ENCODE measurements at places on chromosomes 5 and 9.

DNA sequence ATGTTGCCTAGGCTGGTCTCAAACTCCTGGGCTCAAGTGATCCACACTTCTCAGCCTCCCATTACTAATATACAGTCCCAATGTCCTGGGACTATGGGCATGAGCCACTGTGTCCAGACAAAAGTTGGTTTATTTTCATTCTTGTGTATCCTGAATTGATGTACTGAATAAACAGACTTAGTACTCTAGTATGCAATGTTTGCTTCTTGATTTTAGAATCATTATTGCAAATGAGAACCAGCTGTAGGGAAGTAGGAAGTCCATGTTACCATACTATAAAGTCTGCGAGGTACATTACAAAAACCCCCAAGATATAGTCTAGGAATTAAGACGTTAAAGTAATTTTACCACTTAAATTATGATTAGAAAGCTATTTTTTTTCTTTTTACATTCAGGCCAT is 334.6 kb upstream of the KLF9 start:
- no peak for DNase-seq

DNA sequence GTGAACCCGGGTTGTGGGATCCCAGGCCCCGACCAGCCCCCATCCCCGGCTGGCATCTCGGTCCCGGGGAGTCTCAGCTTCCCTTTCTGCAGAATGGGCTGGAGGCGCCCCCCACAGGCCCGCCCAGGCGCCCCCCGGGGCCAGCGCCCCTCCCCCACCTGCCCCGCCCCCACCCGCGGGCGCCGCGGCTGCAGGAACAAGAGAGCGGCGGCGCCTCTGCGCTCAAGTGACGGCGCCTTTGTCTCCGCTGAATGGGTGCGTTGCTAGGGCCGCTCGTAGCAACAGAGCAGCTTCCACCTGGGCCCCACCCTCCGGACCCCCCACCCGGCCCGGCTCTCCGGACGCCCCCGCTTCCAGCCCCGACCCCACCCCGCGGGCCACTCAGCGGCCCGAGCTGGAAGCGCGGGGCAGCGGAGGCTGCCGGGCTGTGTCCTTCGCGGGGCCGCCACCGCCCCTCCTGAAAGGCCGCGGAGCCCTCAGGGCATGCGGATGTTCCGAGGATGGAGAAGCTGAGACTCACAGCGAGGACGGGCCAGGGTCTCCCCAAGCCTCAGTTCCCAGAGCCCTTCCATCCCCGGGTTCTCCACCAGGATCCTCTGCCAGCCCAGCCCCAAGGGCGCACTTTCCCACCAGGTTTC is 27.5 kb downstream of the ADGRD2 start:
- no peak for DNase-seq

DNA sequence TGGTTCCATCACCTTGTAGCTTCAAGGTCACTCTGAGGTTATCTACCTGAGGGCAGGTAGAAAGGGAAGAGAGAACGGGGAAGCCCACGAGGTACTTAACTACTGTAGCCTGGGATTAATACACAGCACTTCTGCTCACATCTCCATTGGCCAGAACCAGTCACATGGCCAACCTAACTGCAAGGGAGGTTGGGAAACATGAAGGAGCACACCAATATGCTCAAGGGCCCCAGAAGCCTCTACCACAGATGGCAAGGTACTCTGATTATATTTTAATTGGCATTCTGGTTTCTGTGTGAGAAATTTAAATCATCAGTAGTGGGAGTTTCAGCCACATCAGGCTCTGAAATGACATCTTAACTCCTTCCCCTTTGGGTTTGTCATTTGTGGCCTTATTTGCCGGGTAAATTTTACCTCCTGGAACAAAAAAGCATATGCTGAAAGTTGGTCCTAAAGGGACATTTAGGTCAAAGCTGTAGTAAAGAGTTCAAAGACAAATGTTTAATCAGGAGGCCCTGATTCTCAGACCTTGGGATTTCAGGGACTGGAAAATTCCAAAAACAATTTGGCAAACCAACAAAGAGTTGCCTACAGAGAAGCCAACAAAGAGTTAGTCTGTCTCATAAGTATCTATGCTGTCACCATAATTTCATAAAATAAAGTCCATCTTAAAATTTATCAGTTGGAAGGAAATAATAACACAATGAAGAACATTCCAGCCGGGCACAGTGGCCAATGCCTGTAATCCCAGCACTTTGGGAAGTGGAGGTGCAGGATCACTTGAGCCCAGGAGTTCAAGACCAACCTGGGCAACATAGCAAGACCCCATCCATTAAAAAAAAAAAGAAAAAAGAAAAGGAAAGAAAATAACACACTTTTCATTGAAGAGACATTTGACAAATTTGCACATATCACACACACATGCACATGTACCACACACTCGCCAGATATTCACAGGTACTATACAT is 13.8 kb upstream of the MVB12B start:
- no peak for DNase-seq

DNA sequence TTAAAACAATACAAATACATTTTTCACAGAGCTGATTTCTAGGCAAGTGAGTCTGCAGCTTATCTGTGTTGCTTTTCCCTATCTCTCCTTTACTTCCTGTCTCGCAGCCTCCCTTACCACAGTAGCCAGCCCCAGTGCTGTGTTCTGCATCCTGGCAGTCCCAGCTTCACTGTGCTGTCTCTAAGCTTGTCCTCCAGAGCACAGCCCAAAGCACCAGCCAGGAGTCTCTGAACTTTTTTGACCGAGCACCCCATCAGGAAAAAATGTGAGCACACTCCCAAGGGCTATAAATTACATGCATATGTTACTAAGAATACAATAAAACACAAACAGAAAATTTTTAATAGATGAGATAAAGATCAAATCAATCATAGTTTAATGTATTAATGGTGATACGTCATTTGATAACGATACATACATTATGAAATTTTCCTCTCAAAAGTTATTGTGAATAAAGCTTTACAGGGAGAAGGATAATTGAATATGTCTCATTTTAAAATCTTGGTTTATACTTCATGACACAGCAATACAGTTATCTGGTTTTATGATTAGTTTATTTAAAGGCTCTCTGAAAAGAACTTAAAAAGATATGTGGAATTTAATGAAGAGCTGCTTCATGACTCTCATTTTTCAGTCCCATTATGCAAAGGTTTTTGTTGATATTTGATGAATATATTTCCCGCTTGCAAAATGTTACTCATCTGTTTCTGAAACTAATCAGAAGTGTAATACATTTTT is 7.3 kb upstream of the RHOBTB3 start:
- DNase-seq, result no peak

- DNase-seq, result peak; percentile 5
Observed at GRCh38 chr9:110152704-110153374, 55.1 kb downstream of the C9orf152 start.

DNA sequence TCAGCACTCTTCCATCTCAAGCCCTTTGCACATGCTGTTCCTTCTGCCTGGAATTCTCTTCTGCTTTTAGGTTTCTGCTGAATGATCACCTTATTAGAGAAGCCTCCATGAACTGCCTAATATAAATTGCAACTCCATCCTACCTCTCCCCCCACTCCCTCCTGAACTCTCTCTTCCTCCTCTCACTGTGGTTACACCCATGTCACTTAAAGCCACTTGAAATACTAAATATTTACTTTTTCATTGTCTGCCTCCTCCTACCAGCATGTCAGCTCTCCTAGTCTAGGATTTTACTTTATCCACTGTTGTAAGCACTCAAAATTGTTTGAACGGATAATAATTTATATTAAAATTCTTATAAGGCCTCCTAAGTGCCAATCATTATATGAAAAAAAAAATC is 43.8 kb downstream of the ACTL7B start:
- DNase-seq, result no peak

DNA sequence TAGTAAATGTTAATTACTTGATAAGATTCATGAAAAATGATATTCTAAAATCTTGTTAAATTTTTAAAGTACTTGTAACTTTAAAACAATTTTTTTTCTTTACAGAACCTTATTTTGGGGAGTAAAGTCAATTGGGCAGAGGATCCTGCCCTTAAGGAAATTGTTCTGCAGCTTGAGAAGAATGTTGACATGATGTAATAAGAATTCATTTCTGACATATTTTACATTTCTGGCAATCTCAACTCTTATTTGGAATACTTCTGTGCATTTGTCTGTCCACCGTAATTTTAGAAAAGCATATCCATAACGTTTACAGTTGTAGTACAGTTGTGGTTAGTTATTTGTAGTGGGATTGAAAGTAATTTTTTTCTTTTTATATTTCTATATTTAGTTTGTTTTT is 20.2 kb downstream of the CENPH start:
- DNase-seq, result no peak

- no peak for DNase-seq
Observed at GRCh38 chr9:19127871-19128500, 694 bp upstream of the PLIN2 start.

DNA sequence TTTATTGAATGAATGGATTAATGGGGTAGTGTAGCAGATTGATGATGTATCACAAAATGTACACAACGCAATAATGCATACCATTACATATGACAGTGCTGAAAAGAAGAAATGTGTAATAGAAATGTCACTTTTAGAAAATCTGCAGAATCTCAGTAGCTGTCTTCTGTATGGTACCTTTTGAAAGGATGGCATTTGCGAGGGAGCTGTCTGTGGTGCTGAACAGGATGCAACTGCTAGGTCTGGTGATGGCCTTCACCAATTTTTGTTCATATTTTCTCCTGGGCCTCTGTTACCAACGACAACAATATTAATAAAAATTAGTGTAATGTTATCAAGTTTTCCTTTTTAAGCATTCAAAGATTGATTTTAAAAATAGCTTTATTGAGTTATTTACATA is 36.2 kb upstream of the OTULIN start:
- peak; percentile 10 for DNase-seq

GRCh38 chr9:27672718-27673117 is 99.4 kb upstream of the C9orf72 start:
- DNase-seq, result no peak

DNA sequence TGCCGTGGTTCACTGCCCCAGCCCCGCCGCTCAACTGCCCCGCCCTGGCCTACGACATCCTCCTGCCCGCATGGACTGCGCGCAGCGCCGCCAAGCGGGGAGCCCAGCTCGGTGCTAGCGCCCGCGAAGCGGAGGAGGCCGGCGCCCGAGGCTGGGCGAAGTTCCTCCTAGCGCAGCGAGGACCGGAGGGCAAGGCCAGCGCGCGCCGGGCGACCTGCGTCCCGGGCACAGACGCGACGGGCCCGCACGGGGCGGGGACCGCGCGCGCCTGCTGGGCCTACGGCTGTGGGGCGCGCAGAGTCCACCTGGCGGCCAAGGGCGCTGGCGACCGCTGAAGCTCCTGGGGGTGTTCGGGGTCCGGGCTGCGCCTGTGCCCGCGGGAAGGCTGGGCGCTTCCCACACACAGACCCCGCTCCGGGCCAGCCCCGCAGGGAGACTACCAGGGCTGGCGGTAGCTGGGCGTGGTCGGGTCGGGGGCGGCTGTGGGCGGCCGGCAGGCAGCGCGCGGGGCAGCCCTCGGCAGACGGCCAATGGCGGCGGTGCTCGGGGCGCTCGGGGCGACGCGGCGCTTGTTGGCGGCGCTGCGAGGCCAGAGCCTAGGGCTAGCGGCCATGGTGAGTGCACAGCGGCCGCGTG is at the start of gene PCBD2:
PCBD2 (plus strand) TSS at position 522 of the 636 bp plus-strand sequence; CDS start at position 531, 9 bp downstream.
- peak; percentile 78 for DNase-seq

DNA sequence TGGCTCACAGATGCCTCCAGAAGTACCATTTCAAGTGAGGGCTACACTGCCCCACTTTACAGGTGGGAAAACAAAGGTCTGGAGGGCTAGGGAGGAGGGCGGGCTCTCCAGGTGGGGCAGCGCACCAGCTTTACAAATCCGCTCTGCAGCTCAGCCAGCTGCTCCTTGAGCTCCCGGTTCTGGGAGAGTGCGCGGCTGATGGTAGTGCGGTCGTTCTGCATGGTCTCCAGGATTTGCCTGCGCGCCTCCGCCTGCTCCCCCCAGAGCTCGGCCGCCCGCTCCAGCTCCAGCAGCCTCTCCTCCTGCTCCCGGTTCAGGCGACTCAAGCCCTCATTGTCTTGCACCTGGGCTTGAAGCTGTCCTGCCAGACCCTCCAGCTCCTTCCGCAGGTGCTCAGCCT is 15.5 kb downstream of the GOLGA2 start:
- DNase-seq, result no peak

DNA sequence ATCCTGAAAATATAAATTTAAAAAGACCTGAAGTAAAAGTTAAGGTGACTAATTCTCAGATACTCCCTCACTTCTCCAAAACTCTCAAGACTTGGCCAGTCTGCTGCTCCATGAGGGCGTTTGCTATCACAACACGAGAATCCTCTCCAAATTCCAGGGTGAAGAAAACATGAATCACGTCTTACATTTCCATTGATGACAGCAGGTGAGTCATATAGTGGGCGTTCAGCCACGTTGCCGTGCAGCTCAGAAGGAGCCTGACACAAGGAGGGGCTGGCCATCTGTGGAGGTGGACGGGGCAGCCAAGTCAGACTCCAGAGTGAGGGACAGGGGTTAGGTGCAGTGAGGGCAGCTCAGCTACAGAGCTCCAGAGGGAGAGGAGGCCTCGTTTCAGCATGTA is 555.1 kb upstream of the ADAMTS16 start:
- no peak for DNase-seq

GRCh38 chr5:53667621-53668020 is 107.2 kb downstream of the NDUFS4 start:
- no peak for DNase-seq

GRCh38 chr5:6732634-6733410 is 19.6 kb downstream of the TENT4A start:
- DNase-seq, result peak; percentile 81

- DNase-seq, result no peak
Observed at GRCh38 chr9:21549251-21549765, 67.2 kb upstream of the IFNE start.

GRCh38 chr5:14870337-14871213 is 1.0 kb downstream of the ANKH start:
- DNase-seq, result no peak

DNA sequence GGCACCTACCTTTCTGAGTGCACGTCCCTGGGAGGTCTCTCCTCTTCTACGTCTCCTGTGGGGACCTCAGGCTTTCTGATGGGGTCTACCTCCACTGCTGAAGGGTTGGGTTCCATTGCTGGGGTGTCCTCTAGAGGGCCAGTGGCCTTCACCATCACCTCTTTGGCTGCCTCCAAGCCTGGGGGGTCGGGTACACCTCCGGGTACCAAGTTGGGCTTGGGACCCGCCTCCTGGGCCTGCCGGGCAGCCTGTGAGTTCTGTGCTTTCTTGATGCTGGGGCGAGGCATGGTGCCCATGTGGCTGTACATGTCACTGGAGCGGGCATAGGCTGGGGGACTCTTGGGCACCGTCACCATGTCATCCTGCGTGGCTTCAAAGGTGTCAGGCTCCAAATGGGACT is 4.5 kb downstream of the SH2D3C start:
- DNase-seq, result no peak

GRCh38 chr9:18331310-18331684 is 142.7 kb upstream of the ADAMTSL1 start:
- no peak for DNase-seq

GRCh38 chr5:10553476-10553875 is 10.4 kb upstream of the ANKRD33B start:
- no peak for DNase-seq
